ENCODE measurements at places on chromosomes 4 and X.

DNA sequence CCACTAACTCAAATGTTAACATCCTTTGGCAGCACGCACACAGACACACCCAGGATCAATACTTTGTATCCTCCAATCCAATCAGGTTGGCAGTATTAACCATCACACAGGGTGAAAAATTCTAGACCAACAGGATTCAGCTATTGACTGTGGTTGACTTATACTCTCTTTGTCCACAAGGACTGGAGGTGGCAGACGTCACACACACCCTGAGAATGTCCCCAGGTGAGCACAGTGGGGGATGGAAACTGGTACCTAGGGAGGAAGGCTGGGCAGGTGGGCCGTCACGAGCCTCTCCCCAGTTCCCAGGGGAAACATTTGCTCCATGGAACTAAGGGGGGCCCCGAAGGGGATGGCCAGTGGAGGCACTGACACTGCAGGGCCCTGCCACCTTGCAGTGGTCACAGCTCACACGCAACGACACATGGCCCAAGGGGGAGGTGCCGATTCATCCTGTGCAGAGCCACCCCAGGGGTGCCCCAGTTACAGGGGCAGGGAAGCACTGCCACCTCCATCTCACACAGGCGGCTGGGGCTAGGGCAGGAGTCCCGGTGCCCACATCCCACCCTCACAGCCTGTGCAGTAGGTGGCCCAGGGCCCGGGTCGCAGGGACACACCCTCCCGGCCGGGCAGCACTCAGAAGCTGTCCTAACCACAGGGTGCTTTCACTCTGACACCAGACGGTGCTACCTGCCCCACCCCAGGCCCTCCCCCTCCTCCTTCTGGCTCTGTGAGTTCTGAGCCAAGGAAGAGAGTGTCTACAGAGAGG, 17.4 kb downstream of the ZFYVE28 start:
- no peak for DNase-seq

GRCh38 chr4:7971881-7972500, 32.3 kb upstream of the AFAP1 start:
- DNase-seq: no peak

DNA sequence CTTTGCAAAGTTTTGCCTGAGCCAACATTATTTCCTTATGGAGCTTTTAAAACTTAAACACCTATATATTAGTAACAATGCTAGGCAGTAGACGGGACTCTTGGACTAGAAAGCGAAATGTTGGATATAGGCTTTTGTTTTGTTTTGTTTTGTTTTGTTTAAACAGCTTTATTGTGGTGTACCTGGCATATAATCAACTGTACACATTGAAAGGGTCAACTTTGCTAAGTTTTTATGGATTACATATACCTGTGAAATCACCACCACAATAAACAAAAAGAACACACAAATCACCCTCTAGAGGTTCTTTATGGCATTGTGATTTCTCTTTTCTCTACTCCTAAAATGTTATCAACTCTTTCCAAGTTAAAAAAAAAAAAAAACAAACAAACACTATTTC, 184.9 kb upstream of the LNX1 start:
- DNase-seq: no peak

DNA sequence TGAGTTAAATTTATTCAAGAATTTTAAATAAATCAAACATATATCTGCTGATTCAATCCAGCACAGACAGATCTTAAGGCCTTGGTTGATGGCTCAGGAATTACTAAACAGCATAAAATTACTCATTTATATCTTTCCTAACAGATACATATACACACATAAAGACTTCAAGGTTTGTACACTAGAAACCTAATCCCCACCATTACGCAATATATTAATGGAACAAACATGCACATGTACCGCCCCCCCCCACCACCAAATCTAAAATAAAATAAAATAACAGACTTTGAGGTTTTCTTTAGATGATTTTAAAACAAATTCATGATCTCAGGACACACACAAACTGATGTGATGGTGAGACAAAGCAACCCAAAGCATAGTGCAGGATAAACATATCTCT, 333.9 kb upstream of the DDX53 start:
- no peak for DNase-seq

DNA sequence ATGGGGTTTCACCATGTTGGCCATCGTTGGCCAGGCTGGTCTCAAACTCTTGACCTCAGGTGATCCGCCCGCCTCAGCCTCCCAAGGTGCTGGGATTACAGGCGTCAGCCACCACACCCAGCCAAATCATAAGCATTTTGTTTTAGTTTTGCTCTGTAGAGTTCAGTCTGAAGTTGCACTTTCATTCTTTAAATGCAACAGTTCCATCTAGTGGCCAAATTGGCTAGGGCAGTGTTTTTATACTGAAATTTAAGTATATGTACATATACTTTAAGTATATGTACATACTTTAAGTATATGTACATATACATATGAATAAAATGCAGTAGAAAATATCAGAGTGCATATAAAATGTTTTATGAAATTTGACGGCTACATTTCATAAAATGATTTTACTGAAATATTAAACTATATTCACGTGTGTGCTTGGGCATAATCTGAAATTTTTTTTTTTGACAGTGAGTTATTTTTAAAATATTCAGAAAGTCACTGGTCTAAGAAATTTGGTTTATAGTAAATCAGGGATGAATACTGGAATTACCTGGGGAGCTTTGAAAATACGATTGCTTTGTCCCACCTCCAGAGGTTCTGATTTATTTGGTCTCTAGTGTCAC, 145.5 kb downstream of the NWD2 start:
- DNase-seq: peak; percentile 87

DNA sequence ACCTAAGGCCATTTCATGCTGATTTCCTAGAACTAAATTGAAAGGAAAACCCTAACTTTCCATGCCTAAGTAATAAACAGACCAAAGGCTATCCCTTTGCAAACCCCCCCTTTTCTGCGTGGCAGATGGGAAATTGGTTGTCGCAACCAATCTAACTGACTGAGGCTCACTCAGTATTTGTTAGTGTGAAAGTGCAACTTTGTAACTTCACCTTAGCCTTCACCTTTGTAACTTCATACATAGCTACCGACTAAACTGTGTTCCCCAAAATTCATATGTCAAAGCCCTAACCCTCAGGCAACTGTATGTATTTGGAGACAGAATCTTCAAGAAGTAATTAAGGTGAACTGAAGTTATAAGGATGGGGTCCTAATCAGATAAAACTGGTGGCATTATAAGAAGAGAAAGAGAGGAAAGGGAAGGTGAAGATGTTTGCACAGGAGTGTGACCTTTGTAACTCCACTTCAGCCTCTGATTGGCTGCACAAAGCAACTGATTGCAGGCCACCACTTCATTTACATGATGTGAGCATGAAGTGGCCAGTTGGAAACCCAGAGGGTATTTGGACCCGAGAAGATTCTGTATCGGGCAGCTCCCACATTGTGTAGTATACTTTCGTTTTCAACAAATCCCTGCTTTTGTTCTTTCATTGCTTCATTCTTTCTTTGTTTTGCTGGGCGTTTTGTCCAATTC, 4.9 kb upstream of the TMEM33 start:
- DNase-seq: peak; percentile 19
